ENCODE measurements at places on chromosomes 3 and 15.

- H3K27me3 ChIP-seq: no peaks in the 10 kb centered on the region
- no peaks in the 10 kb centered on the region for H3K4me1 ChIP-seq
- no peak overlapping the region for H3K4me3 ChIP-seq
- H3K27ac ChIP-seq: no peak overlapping the region
- H3K36me3 ChIP-seq: no peaks in the 10 kb centered on the region
Observed at GRCh38 chr3:119794971-119795612, 13.2 kb downstream of the NR1I2 start.

DNA sequence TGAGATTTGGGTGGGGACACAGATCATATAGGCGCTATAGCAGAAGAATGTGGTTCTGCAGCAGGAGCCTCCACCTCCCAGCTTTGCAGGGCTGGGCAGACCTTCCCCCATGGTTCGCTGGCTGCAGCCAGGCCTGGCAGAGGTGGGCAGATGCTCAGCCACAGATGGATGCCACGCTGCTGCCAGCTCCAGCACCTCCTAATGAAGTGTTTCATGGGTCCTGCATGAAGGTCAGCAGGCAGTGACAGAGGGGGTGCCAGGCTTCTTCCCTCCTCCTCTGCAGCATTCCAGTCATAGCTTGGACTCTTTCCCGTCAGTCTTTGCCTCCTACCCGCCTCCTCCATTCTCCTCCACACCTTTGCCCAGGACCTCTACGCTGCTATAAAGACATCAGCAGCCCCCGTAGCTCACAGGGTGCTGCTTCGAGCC is 85.9 kb downstream of the SLCO3A1 start:
- H3K27me3 ChIP-seq: no peaks in the 10 kb centered on the region
- DNase-seq: no peak
- peaks cover 95% of the 10 kb centered on the region for H3K4me1 ChIP-seq
- H3K36me3 ChIP-seq: no peaks in the 10 kb centered on the region
- no peak overlapping the region for H3K4me3 ChIP-seq

- no peaks in the 10 kb centered on the region for H3K27me3 ChIP-seq
- no peak overlapping the region for H3K4me3 ChIP-seq
- no peaks in the 10 kb centered on the region for H3K36me3 ChIP-seq
- H3K4me1 ChIP-seq: peaks cover 58% of the 10 kb centered on the region
- H3K27ac ChIP-seq: no peak overlapping the region
Observed at GRCh38 chr3:58035524-58036255, 27.5 kb downstream of the FLNB start.

DNA sequence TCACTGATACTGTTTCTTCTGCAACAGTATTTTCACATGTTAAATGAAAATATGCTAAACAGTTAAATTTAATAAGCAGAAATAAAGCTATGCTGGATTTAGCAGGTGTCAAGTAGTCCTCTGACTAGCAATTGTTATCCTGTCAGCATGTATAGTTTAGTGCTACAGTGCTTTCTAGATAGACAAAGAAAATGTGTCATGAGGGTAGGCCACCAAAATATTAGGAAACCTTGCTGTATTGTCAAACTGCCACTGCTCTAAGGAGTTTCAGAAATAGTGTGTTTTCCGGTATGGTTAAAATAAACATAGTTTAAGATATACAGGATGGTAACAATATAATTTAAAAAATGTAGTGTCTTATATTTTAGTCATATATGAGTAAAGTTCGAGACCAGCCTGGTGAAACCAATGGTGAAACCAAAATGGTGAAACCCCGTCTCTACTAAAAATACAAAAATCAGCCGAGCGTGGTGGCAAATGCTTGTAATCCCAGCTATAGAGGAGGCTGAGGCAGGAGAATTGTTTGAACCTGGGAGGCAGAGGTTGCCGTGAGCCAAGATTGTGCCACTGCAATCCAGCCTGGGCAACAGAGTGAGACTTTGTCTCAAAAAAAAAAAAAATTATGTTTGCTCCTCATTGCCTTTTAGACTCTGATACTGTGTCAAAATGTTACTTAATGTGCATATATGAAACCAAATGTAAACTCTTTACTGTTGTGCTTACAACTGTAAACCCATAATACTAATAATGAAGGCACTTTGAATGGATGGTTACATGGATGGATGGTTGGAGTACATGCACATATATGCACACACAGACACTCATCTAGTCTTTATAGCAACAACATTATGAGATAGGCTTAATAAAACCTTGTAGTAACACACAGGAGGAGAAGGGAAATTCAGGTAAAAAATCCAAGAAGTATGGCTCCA is 204.8 kb downstream of the RSRC1 start:
- DNase-seq: no peak
- no peaks in the 10 kb centered on the region for H3K27me3 ChIP-seq

- no peak overlapping the region for H3K4me3 ChIP-seq
- no peaks in the 10 kb centered on the region for H3K27me3 ChIP-seq
- H3K27ac ChIP-seq: peak overlapping the region; percentile 88
- no peaks in the 10 kb centered on the region for H3K36me3 ChIP-seq
Observed at GRCh38 chr3:188262913-188263683, 109.1 kb downstream of the LPP start.

- H3K4me3 ChIP-seq: no peak overlapping the region
- H3K27me3 ChIP-seq: no peaks in the 10 kb centered on the region
- DNase-seq: no peak
- H3K36me3 ChIP-seq: no peaks in the 10 kb centered on the region
- no peaks in the 10 kb centered on the region for H3K4me1 ChIP-seq
Observed at GRCh38 chr3:40294434-40294833, 15.1 kb upstream of the EIF1B start.

- H3K27ac ChIP-seq: no peak overlapping the region
- H3K4me1 ChIP-seq: no peaks in the 10 kb centered on the region
- H3K36me3 ChIP-seq: no peaks in the 10 kb centered on the region
- no peaks in the 10 kb centered on the region for H3K27me3 ChIP-seq
- DNase-seq: no peak
Observed at GRCh38 chr3:76369170-76369569, 583.8 kb upstream of the ZNF717 start.

DNA sequence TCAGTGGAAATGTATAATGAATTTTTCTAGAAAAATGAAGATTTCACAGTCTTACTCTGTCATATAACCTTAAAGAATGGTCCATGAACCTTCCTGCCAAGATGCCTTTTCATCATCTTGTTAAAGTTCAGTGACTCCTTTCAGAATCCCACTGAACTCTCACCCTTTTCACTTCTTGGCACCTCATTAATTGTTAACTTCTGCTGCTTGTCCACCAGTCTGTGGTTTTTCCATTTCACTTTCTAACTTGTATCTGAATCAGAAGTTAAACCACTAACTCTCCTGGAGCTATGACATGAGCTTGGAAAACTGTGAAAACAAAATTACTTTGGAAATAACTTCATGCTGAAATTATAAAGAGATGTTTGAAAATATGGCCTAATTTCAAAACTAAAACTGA is 281.2 kb upstream of the ALCAM start:
- no peak for DNase-seq
- H3K27me3 ChIP-seq: no peaks in the 10 kb centered on the region
- H3K4me3 ChIP-seq: no peak overlapping the region
- no peaks in the 10 kb centered on the region for H3K4me1 ChIP-seq
- H3K27ac ChIP-seq: no peak overlapping the region

DNA sequence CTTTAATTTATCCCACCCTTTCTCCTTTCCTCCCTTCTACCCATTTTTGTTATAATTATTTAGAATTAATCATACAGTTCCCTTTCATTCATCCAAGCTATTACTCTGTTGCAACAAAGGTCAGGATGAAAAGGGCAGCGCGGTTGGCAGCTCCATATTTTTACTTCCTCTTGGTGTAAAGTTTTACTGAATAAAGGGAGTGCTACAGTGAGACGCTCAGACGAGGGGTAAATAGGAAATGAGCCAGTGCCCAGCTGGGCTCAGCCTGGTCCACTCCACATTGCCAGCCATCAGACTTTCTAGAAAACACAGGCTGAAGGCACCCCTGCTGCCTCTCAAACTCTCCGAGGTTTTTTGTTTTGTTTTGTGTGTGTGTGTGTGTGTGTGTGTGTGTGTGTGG is 21.9 kb upstream of the ZBTB38 start:
- H3K36me3 ChIP-seq: no peaks in the 10 kb centered on the region
- H3K27me3 ChIP-seq: no peaks in the 10 kb centered on the region
- no peak overlapping the region for H3K27ac ChIP-seq
- H3K4me1 ChIP-seq: no peaks in the 10 kb centered on the region
- H3K4me3 ChIP-seq: no peak overlapping the region

DNA sequence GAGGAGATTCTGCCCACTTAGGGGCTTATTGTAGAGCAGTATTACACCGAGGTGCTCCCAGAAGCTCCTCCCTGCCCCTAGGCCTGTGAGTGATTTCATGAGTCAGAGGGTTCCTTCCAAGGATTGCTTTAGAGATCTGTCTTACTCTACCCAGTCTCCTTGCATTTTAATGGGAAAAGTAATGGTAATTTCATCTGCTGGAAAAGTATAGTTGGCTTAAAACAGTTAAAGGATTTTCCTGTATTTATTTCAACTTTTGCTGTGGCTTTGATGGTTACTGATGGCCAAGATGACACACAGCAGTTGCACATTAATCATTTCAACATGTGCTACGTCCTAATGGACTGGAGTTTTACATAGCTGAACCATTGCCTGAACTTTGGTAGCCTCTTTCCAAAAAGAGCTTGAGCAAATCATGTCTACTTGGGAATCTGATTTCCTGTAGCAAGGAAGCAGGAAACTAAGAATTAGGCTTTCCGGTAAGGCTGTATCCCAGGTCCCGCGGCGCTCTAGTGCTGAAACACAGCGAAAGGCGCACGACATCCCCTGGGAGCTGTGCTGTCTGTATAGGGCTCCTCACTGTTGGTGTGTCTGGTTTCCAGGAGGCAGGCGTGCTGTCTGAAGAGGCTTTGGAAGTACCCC is 9.2 kb upstream of the PGPEP1L start:
- peaks cover 36% of the 10 kb centered on the region for H3K4me1 ChIP-seq
- no peak for DNase-seq
- H3K27me3 ChIP-seq: no peaks in the 10 kb centered on the region
- no peaks in the 10 kb centered on the region for H3K36me3 ChIP-seq

DNA sequence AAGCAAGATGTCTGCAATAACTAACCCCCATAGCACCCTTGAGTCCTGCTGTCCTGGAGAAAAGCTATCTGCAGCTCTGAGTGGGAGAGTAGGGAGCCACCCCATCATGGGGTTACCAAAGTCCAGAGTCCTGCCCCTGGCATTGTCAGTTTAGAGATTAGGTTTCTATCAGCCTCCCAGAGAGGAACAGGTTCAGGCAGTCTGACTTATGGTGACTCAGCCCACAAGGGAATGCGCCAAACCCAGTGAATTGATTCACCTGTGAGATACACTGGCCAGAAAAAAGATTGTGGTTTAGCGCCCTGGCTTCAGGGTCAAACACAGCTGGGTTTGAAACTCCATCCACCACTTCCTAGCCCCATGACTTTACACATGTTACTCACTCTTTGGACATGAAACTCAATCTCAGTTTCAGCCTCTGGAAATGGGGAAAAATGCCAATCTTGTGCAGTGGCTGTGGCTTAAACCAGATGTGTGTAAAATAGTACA is 263.6 kb upstream of the HES1 start:
- peaks cover 41% of the 10 kb centered on the region for H3K4me1 ChIP-seq
- no peaks in the 10 kb centered on the region for H3K36me3 ChIP-seq
- no peak overlapping the region for H3K4me3 ChIP-seq
- H3K27me3 ChIP-seq: peaks cover 24% of the 10 kb centered on the region
- DNase-seq: no peak

- no peaks in the 10 kb centered on the region for H3K36me3 ChIP-seq
- no peak for DNase-seq
- H3K4me3 ChIP-seq: no peak overlapping the region
- H3K27me3 ChIP-seq: no peaks in the 10 kb centered on the region
Observed at GRCh38 chr15:42999201-42999779, 78.7 kb upstream of the TTBK2 start.

- H3K4me1 ChIP-seq: peaks cover 14% of the 10 kb centered on the region
- H3K4me3 ChIP-seq: no peak overlapping the region
- no peak for DNase-seq
Observed at GRCh38 chr3:70824773-70825172, 512.3 kb upstream of the MDFIC2 start.

GRCh38 chr3:49646236-49646635 is 27.9 kb upstream of the APEH start:
- no peak for DNase-seq
- no peaks in the 10 kb centered on the region for H3K36me3 ChIP-seq
- H3K4me3 ChIP-seq: no peak overlapping the region
- no peaks in the 10 kb centered on the region for H3K27me3 ChIP-seq

GRCh38 chr3:15207836-15208504 is 1.9 kb downstream of the CAPN7 start:
- H3K4me1 ChIP-seq: peaks cover 15% of the 10 kb centered on the region
- H3K27ac ChIP-seq: peak overlapping the region; percentile 99
- H3K27me3 ChIP-seq: no peaks in the 10 kb centered on the region
- peak overlapping the region; percentile 94 for H3K4me3 ChIP-seq
- no peaks in the 10 kb centered on the region for H3K36me3 ChIP-seq
- DNase-seq: no peak

DNA sequence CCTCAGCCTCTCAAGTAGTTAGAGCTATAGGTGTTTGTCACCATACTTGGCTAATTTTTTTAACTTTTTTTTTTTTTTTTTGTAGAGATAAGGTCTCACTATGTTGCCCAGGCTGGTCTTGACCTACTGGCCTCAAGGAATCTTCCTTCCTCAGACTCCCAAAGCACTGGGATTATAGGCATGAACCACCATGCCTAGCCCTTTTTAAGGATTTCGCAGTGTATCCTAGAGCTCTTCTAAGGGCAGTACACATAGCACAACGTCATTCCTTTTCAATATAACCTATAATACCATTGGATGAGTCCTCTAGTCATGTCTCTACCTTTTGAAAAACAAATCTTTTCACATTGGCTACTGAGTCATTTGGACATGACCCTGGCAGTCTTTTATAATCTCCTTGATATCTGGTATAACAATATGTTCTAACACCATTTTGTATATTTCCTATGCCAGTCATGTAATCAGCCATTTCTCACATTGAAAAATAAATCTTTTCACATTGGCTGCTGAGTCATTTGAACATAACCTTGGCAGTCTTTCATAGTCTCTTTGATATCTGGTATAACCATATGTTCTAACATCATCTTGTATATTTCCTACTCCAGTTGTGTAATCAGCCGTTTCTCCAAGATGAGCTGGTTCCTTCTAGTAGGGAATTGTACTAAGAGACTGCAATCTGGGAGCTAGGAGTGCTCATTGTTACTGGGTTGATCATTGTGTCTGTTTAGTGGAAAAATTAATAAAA is 944.7 kb downstream of the MCTP2 start:
- no peak overlapping the region for H3K4me3 ChIP-seq
- no peak for DNase-seq
- H3K4me1 ChIP-seq: no peaks in the 10 kb centered on the region
- no peak overlapping the region for H3K27ac ChIP-seq
- H3K36me3 ChIP-seq: no peaks in the 10 kb centered on the region

DNA sequence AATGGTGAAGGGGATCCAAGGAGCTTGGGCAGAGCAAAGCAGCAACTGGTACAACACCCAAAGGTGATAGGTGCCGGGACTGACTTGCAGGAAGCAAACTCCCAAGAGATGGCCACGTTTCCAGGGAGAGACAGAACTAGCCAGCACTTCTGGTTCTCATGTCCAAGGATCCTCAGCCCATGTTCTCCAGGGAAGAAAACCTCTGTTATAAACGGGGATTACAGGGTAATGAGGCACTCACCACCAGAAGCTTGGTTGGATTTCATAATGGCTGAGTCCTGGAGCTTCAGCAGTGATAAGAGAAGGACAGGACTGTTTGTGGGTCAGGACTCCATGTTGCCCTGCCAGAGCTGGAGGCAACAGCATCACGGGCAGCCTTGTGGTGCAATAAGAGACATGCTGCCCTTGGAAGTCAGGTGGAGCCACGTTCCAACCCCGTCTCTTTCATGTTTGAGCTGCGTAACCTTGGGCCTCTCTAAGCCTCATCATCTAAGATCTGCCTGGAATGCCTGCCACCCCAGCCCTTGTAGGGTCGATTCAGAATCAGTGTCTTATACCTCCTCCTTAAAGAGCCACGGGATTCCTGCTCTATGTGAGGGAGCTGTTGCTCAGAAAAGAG is 181.0 kb downstream of the ABHD5 start:
- no peaks in the 10 kb centered on the region for H3K27me3 ChIP-seq
- no peak for DNase-seq
- no peaks in the 10 kb centered on the region for H3K36me3 ChIP-seq
- no peak overlapping the region for H3K4me3 ChIP-seq

Measured in esophagus squamous epithelium (tissue), 5 donors.